H1 (cell line): ENCODE measurements at places on chromosomes 1 and 21.
A peak's percentile ranks its signal among the peaks of the same experiment; 100 is the strongest.

- no peak for DNase-seq
Observed at GRCh38 chr1:225987491-225988316, 11.4 kb downstream of the SDE2 start.

GRCh38 chr1:157952601-157953000 lies 40.8 kb upstream of the KIRREL1 start:
- DNase-seq = no peak

GRCh38 chr1:213600879-213601278 lies 386.9 kb upstream of the PROX1 start:
- no peak for DNase-seq

DNA sequence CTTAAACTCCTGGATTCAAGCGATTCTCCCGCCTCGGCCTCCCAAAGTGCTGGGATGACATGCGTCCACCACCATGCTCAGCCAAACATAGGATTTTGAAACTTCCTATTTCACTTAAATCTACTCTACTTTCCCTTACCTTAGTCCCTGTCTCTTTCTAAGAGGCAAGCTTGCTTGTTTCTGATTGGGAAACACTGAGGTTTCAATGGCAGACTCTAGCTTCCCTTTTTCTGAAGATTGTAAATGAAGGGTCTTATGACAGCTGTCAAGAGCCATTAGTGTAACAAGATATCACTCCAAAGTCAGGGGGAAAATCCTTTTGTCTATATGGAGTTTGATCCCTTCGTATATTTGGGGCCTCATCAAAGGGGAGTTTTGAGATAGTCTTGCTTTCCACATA lies 23.5 kb upstream of the LMO4 start:
- DNase-seq = no peak

DNA sequence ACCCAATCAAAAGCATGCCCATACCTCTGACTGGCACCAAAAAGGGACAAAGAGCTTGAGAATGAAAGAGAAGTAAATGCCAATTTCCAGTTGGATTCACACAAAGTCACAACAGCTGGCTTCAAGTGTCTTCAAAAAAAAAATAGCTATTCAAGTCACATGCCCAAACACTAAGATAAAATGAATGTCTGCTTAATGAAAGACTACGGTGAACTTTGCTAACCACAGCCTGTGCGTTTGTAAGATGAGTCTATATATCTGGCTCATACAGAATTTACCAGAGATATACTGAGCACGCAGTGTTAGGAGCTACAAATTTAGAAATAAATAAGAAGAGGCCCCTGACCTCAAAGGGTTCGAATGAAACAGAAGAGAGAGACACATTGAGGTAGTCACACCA lies 73.2 kb downstream of the DAB1 start:
- DNase-seq = no peak

GRCh38 chr1:235266325-235266724 lies 61.7 kb downstream of the ARID4B start:
- DNase-seq = no peak

- DNase-seq = no peak
Observed at GRCh38 chr21:42993051-42993712, 18.8 kb downstream of the PKNOX1 start.

DNA sequence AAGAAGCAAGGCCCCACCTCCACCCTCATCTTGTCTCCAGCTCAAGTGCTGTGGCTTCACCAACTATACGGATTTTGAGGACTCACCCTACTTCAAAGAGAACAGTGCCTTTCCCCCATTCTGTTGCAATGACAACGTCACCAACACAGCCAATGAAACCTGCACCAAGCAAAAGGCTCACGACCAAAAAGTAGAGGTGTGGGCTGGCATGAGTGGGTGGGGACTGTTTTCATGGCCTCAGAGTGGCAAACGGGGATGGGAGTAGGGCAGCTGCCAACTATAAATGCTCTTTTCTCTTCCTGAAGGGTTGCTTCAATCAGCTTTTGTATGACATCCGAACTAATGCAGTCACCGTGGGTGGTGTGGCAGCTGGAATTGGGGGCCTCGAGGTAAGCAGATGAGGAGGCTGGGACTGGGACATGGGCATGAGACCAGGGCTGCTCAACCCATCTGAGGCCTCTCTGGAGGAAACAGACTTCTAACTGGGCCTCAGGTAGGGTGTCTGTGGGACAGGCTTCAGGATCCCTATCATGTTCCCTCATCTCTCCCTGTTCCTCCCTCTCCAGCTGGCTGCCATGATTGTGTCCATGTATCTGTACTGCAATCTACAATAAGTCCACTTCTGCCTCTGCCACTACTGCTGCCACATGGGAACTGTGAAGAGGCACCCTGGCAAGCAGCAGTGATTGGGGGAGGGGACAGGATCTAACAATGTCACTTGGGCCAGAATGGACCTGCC lies 8.8 kb upstream of the P3R3URF start:
- no peak for DNase-seq

- no peak for DNase-seq
Observed at GRCh38 chr1:12150456-12151200, 16.2 kb upstream of the TNFRSF1B start.

GRCh38 chr21:33849834-33850233 lies 65.8 kb downstream of the ATP5PO start:
- DNase-seq = no peak

- DNase-seq = peak; percentile 39
Observed at GRCh38 chr1:1938613-1939295, 19.7 kb upstream of the TMEM52 start.

- DNase-seq = peak; percentile 88
Observed at GRCh38 chr1:145823565-145824498, at the start of the genes POLR3C and RNF115. Gene POLR3C (plus strand): TSS chr1:145824200. CDS start chr1:145825777, 1,577 bp downstream. Gene RNF115 (minus strand): TSS chr1:145824095. CDS start chr1:145823873, 222 bp downstream.

DNA sequence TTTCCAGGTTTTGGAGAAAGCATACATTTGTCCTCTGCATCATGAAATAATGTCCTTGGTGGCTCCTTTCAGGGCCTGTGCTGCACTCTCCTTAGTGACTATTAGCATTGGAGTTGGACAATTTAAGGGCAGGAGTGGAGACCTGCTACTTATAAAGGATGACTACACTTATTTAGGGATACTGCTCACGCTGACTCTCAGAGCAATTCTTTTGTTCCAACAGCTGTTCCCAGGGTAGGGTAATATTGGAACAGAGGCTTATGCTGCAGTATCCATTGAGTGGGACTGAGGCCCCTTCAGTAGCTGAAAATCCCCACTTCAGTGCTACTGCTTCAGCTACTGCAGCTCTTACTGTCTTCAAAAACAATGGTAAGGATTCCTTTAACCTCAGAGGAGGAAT lies 84.6 kb downstream of the GPR88 start:
- DNase-seq = no peak

DNA sequence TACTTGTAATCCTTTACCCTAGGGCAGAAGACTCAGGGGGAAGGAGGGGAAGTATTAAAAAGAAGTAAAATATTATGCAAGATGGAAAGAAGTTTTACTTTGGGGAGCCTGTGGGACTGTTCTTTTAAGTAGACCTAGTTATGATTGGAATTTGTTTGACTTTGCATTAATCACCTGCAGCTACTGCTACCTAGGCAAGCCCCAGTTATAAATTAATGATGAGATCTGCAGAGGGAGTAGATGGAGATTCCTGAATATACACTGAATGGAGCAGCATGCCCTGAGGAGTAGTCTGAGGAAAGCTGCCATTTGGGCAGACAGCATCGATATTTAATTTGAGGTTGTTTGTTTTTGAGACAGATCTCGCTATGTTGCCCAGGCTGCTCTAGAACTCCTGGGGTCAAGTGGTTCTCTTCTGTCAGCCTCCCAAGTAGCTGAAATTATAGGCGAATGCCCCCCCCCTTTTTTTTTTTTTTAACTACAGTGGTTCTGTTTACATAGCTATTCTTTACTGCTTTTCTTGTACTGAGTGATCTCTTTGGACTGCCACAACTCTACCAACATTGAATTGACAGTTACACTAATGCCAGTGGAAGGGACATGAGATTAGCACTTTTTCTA lies 81.4 kb upstream of the SERTAD4 start:
- DNase-seq = no peak

- no peak for DNase-seq
Observed at GRCh38 chr1:67256291-67257172, 51.1 kb upstream of the IL12RB2 start.

DNA sequence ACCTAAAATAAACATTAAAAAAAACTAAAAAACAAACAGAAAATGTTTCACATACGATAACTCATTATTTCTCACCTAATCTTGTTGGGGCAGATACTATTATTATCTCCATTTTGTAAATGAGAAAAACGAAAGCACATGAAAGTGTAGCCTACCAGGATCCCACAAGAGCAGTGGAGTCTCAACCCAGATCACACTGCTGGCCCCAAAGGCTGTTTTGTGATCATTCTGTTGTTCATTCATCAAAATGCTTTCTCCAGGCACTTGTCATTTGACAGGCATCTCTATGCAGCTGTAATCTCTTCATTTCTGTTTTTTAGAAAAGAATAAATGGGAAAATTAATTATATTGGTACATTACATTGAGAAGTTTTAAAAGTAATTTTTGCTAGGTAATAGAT lies 67.5 kb downstream of the AK5 start:
- DNase-seq = no peak

- no peak for DNase-seq
Observed at GRCh38 chr1:47780469-47780995, 216.7 kb downstream of the TRABD2B start.

GRCh38 chr1:65827346-65827745 lies 34.7 kb downstream of the PDE4B start:
- DNase-seq = no peak

GRCh38 chr1:30305061-30305460 lies 418.3 kb downstream of the MATN1 start:
- DNase-seq = no peak

- no peak for DNase-seq
Observed at GRCh38 chr1:115429241-115429640, 91.2 kb upstream of the NGF start.

DNA sequence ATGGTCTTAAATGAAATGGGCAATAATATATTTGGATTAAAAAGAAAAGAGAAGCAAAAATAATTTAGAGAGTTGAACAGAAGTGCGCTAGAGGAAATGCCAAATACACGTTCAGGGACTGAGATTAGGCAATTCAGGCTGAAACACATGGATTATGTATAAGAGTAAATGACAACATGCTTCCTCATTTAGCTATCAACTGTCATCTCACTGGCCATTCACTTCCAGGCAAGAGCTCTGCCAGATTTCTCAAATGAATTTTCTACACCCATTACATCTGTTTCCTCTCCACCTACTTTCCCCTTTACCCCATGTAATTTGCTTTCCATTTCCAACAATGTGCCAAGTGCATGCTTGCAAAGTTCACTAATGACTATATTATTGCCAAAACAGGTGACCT lies 582.4 kb downstream of the LTN1 start:
- no peak for DNase-seq

DNA sequence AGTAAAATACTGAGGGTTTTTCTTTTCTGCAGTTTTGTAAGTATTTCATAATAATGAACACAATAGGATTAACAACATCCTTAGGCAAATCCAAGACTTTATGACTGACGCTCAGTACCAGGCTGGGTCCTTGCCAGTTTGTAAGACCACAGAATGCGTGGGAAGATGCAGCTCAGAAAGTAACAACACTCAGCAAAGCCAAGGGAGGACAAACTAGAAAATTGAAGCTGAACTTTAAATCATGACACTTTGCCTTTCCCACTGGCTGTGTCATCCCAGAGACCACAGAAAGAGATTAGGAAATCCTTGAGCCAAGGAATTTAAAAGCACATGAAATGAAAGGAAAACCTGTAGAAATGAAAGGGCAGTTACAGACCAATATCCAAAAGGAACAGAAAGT lies 426.3 kb upstream of the CHRM3 start:
- DNase-seq = no peak

DNA sequence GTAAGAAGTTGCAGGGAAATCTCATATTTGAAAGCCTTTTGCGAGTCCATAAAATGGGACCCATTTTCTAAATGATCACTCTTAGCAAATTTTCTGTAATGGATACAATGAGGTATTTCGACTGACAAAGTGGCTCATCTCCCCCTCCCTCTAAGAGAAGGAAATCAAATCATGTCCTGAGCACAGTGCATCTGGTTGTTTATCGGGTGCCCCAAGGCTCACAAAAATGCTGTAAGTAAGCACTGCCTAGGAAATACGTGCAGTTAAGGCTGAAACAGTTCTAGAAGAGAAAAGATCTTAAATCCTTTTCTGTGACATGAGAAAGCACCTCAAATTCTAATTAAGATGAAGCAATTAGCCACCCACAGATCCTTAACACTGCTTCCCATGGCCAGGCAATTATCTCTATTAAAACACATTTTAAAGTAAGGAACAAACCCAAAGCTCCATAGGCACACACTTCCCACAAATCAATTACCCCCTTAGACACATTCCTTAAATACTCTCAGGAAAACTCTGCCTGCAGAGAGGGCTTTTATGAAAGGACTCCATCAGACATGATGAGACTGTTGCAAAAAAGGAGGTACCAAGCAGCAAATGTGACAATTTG lies 216.3 kb downstream of the KCNH1 start:
- no peak for DNase-seq

GRCh38 chr21:39788383-39788782 lies 43.4 kb downstream of the IGSF5 start:
- DNase-seq = peak; percentile 65

DNA sequence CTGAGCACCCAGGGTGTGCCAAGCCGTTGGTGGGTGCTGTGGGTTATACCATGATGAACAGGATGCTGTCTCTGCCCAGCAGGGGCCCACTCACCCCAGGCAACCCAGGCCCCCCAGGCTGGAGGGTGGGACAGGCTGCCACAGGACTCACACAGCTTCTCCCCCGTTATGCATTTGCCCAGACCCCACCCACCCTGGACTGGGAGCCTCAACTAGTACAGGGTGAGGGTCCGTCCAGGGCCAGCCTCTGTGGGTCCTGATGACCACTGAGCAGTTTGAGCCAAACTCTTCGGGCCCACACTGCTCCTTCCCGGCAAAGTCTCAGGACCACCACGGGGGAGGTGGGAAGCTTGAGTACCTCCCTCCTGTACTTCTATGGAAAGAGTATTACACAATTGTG lies 3.8 kb upstream of the PRELP start:
- DNase-seq = no peak

DNA sequence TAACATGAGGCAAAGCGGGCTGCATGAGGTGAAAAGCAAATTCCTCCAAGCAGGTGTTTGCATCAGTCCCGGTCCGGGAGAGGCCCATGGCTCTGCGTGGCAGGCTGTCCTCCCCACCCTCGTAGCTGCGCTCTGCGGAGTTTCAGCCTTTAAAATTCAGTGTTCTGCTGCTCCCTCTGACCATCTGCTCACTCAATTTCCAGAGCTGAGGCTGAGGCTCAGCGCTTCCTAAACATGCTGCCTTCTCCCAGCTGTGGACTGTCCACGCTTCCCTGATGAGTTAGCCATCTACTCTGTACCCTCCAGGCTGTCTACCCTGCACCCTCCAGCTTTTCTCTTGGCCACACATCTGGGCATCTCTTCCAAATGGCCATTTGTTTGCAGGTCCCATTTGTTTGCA lies 87.7 kb downstream of the KCNJ6 start:
- DNase-seq = no peak

DNA sequence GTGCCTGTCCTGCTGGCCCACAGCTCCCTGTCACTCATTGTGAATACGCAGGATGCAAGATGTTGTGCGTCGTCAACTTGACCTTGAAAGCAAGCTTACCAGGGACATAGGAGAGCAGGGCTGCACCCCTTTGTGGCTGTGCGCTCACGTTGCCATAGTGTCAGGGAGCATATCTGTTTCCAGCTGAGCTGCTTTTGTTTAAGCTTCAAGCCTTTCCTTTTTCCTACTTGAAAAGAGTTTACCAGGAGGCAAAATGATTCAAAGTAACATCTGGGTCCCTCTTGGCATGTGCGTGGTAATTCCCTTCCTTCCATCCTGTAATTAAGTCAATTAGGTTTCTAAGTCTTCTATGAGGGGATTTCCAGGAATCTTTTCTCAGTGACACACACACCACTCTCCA lies 537.1 kb downstream of the AJAP1 start:
- no peak for DNase-seq

GRCh38 chr1:214700437-214700836 lies 97.4 kb downstream of the CENPF start:
- no peak for DNase-seq

GRCh38 chr1:20183035-20183434 lies 2.9 kb upstream of the UBXN10 start:
- no peak for DNase-seq
